ENCODE measurements at places on chromosomes 5 and 9.

DNA sequence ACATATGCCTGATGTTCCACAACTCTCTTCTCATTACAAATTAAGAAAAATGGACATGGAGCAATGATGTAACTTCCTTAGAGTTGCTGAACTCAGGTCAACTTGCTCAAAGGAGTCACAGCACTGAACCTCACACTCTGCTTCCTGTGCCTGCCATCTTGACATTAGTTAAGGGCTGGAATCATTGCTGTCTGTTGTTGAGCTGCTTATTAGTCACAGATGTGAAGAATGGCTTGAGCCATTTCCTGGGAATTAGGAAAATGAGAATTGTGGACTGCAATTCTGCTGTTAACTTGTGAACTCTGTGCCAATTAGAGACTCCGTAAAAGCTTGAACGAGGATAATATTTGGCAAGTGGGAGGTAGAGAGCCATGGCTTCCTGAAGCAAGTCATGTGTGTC is 212.0 kb downstream of the ADAMTS12 start:
- DNase-seq: no peak

- DNase-seq: no peak
Observed at GRCh38 chr5:10485897-10486296, 44.2 kb downstream of the ROPN1L start.

GRCh38 chr9:23537192-23538066 is 288.6 kb downstream of the ELAVL2 start:
- no peak for DNase-seq

- DNase-seq: no peak
Observed at GRCh38 chr9:9752722-9753121, 860.1 kb downstream of the PTPRD start.

- no peak for DNase-seq
Observed at GRCh38 chr5:96640696-96641095, 21.5 kb upstream of the CAST start.

DNA sequence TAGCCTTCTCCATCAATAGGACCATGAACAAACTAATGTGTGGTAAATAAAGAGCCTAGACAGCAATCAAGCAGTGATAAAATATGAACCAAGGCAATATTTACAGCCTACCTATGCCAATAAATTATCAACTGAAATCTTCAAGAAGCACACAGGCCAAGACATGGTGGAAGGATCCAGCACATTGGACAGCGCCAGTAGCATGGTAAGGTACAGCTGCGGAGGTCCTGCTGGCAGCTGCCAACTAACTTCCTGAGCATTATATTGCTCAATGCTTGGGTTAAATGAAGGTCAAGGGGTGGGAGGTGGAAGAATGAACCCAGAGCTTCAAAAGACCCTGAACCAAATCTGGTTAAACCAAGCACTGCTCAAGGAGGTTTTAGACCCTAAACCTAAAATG is 16.5 kb upstream of the SPDL1 start:
- DNase-seq: no peak

GRCh38 chr5:168654211-168654721 is 75.1 kb upstream of the PANK3 start:
- no peak for DNase-seq

DNA sequence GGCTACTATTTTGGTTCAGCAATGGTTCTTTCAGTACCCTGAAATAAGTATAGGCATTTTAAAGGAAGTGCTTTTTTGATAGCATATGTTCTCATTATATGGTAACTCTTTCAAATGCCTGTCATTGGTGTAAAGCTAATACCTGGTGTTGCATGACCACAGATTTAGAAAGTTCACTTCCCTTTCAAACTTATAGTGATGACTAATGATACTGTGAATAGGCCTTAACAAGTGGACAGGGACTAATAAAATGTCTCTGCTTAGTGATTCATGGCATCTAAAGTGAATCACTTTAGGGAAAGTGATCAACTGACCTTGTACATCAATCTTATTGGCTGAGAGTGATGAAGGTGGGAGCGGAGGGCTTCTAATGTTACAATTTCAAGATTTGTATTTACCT is 21.6 kb downstream of the MRPL22 start:
- DNase-seq: no peak
